ENCODE measurements at places on chromosomes 7 and 10. TPM values are rescaled to one million over a fixed set of nuclear protein-coding genes. Genes with fewer than 3 reads are reported as not detected.

DNA sequence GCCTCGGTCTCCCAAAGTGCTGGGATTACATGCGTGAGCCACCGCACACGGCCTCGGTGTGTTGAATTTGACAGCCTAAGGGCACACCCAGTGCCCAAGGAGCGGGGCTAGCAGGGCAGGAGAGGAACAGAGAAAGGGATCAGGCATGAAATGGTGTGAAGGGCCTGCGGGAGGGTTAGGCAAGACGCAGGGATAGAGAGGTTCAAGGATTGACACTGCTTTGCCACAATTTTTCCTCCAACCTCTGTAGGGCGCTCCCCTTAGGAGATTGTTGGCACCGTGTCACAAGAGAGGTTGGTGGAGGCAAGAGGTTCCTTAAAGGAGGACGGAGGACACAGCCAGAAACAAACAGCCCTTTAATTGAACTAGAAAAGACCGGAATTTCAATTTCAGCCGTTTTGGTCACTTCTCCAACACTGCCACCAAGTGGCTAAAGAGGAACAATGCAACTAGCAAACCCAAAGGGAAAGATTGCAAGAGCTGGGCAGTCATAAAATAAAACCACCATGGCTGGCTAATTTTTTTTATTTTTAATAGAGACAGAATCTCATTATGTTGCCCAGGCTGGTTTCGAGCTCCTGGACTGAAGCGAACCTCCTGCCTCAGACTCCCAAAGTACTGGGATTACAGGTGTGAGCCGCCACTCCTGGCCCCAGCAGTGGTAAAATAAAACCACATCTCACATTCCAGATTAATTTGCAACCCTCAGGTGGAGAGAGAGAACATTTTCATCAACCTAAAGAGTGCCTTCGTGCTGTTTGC lies 6.9 kb upstream of the CREB3L2 start:
- H3K27ac ChIP-seq: no peak overlapping the region
- peaks cover 4% of the 10 kb centered on the region for H3K4me1 ChIP-seq
- DNase-seq: peak; percentile 75
- H3K27me3 ChIP-seq: no peaks in the 10 kb centered on the region
- no peak overlapping the region for H3K4me3 ChIP-seq

DNA sequence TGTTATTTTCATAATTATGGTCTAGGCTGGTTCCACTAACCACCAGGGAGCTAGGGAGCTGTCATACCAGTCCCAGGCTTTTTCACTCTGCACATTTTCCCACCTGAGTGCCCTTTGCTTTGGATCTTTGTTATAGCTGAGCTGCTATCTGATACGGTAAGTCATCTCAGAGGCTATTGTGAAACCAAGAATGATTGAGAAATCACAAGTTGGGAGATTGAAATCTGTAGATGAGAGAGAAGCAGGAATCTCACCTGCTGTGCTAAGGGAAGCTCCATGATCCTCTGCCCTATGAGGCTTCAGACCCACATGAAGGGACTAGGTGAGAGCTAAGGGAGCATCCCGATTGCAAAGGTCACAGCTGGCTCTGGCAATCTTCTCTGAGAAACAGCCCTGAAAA lies 307.8 kb downstream of the REEP3 start:
- peak; percentile 12 for DNase-seq

GRCh38 chr10:14243221-14243620 lies 87.5 kb downstream of the FRMD4A start:
- no peak for DNase-seq
- H3K27me3 ChIP-seq: no peaks in the 10 kb centered on the region
- H3K4me3 ChIP-seq: no peak overlapping the region
- H3K4me1 ChIP-seq: peaks cover 8% of the 10 kb centered on the region
- no peak overlapping the region for H3K27ac ChIP-seq

GRCh38 chr10:96267234-96267705 lies 4.1 kb downstream of the BLNK start:
- no peak for DNase-seq
- no peak overlapping the region for H3K27ac ChIP-seq
- H3K4me1 ChIP-seq: no peaks in the 10 kb centered on the region
- no peaks in the 10 kb centered on the region for H3K36me3 ChIP-seq

The JAKMIP3 gene
- 0.92 TPM for total RNA-seq
